Peyer's patch (tissue), 4 donors: ENCODE measurements at places on chromosomes 12 and 14. TPM values are rescaled to one million over a fixed set of nuclear protein-coding genes. Genes with fewer than 3 reads are reported as not detected.

The RASSF9 gene
- total RNA-seq: 1.2 TPM

DNA sequence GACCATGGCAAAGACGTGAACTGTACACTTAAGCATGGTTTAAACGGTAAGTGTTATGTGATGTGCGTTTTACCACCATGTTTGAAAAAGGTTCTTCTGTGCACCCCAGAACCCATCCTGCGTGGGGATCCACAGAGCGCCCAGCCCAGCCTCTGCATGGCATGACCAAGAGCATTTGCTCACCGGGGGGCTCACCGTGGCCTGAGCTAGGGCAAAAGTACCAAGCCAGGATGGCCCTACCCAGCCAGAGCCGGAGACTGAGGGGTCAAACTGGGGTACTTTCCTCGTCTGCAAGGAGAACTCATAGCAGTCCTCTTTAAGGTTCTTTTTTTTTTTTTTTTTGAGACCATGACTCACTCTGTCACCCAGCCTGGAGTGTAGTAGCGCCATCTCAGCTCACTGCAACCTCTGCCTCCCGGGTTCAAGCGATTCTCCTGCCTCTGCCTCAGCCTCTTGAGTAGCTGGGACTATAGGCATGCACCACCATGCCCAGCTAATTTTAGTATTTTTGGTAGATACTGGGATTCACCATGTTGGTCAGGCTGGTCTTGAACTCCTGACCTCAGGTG lies 16.4 kb upstream of the ANKRD9 start:
- DNase-seq: no peak

GRCh38 chr14:28780843-28781820 lies 14.5 kb downstream of the FOXG1 start:
- DNase-seq: no peak

The ZNF705A gene
- not detected for total RNA-seq

DNA sequence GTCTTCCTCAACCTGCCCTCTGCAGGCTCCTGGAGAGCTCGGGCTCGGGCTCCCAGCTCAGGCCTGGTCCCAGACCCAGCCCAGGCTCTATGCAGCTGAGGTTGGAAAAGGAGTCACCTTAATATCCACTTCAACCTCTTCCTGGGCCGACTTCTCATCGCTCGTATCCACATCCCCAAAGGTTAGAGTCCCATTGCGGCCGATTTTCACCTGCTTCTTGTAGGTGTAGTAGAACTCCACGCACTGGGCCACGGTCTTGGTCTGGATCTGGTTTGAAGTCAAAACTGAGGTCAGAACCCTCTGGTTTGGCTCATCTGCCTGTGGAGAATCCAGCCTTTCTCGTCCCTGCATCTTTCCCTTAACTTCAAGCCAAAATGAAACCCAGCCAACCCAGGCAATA lies 8.4 kb upstream of the PNMA1 start:
- no peak for DNase-seq

DNA sequence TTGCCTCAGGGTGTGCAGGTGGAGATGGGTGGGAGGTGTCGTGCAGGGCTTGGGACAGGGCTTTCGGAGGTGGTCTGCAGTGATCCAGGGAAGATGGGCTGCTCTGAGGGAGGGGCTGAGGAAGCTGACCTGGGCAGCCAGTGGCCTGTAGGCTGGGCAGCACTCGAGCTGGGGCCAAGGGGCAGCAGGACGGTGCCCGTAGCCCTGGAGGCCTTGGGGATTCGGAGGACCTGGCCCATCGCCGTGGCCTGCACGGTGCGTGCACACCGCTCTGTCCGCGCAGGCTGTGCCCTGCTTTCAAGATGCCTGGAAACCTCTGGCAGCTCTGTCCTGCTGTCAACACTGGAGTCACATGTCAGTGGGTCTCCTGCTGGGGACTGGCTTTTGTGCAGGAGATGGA lies 9.1 kb downstream of the PACS2 start:
- DNase-seq: no peak

- DNase-seq: no peak
These were observed 46.9 kb downstream of the COCH start for GRCh38 chr14:30921305-30921704.

The OR4K17 gene
- not detected for total RNA-seq

DNA sequence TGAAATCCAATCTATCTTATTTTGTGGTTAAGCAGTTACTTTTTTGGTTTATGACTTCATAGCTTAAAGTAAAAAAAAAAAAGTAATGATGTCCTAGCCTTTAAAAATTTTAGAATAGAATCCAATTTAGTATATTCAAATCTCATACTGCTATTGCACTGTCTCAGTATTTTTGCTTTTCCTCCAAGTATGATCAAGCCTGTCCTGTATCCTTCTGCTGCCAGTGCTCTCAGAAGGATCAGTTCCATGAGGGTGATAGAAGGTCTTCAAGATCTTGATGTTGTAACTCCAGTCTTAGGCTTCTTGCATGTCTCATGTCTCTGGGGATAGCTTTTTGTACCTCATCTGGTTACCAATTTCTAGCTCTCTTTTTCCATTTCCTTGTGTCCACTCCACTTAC lies 324.2 kb upstream of the FAR2 start:
- no peak for DNase-seq

DNA sequence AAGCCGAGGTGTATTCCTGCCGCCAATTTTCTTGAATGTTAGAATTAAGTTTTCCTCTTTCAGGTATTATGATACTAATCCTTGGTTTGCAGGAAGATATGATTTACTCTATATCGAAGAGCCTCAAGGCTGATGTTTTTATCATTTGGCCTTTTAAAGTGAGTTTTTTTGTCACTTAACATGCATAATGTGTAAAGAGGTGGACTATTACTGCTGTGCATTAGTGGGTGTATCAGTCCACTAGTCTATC lies 11.1 kb upstream of the TMPO start:
- DNase-seq: no peak

DNA sequence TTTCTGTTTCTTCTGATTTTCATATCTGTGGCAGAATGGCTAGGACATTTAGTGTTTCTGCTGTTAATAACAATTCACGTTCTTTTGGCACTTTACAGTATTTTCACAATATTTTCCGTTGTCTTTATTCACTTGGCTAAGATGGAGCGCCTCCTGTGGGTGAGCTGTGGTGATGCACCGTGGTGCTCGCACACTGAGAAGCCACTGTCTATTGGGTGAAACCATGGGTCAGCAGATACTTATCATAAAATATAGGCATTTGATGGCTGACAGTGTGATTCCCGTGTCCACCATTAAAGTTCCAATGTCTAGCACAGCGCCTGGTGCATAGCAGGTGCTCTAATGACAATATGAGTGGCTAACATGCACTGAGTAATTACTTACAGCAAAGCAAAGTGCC lies 141.8 kb downstream of the VRK1 start:
- DNase-seq: no peak

The ASCL1 gene
- total RNA-seq: not detected

DNA sequence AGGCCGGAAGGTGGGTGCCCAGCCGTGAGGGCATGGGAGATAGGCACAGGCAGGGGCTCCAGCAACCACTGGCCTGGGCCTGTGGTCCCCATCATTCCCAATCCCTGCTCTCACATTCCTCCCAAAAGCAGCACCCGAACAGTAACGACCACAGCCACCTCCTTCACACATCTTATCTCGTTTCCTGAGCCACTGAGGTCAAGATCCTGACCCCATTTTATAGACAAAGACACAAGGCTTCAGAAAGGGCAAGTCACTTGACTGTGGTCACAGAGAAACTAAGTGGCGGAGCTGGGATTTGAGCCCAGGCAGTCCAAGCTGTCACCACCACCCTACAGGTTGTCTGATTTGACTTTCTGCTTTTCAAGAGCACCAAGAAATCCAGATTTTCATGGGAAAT lies 38.9 kb downstream of the DTX1 start:
- DNase-seq: no peak
